AG10803 (cell line): ENCODE measurements at places on chromosomes 3 and 15.

DNA sequence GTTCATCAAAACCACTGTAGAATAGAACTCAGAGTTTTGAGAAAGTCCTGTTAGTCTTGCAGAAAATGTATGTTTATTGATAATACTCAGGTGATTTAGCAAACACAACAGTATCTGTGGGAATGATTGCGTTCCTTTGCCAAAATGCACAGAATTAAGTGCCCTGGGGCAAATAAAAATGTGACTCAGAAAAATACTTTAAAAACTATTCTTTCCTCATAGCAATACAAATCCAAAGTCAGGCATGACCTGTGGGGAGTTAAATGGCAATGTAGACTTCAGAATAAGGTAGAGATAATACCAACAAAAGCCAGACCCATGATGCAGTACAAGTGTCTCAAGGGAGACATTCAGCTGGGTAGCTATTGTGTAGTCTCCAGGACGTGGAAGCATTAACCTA, 72.3 kb upstream of the SNTN start:
- peak; percentile 4 for DNase-seq

- peak; percentile 38 for DNase-seq
Observed at GRCh38 chr15:98580572-98580971, 67.8 kb upstream of the IGF1R start.

DNA sequence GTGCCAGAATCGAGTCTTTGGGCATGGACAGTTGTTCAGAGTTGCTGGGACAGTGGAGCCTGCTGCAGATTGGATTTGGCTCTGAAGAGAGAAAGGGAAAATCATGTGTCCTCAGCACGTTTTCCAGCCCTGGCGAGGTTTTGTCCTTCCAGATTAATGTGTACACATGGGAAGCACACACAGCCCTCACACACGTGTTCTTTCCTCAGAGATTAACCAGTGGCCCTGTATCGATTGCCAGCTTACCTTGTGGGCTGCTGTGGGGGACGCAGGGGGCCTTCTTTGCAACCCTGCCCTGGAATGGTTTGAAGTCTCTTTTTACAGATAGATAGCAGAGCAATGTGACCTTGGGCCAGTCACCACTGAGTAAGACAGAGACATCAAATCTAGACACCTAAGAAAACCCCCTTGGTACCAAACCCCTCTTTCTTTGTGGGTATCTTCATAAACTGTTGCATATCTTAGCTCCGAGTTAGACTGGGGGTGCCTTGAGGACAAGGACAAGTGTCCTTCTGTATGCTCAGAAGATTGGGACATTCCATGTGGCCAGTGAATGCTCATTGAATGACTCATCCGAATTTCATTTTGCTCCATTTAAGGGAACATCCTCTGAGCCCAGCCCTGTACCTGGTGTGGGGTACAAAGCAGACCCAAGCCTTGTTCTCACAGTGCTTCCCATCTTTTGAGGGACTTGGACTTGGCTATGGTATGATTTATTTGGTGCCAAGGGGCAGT, 48.0 kb downstream of the SMAD6 start:
- no peak for DNase-seq

GRCh38 chr3:105422645-105423044, 55.9 kb downstream of the ALCAM start:
- DNase-seq: no peak

DNA sequence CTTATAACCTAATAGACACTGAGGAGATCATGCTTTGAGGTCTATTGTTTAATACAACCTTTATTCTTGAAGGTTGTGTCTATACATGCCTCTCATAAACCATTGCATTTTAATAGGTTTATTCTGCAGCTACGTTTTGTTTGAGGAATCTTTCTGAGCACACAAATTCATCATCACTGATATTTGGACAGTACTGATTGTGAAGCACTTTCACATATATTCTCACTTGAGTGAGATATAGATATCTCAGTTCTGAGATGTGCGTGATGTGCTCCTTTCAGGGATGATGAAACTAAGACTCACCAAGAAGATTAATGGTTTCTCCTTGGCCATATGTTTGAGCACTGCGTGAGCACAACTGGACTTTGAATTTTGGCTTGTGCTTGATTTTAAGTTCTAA, 374.4 kb downstream of the LPP start:
- no peak for DNase-seq

DNA sequence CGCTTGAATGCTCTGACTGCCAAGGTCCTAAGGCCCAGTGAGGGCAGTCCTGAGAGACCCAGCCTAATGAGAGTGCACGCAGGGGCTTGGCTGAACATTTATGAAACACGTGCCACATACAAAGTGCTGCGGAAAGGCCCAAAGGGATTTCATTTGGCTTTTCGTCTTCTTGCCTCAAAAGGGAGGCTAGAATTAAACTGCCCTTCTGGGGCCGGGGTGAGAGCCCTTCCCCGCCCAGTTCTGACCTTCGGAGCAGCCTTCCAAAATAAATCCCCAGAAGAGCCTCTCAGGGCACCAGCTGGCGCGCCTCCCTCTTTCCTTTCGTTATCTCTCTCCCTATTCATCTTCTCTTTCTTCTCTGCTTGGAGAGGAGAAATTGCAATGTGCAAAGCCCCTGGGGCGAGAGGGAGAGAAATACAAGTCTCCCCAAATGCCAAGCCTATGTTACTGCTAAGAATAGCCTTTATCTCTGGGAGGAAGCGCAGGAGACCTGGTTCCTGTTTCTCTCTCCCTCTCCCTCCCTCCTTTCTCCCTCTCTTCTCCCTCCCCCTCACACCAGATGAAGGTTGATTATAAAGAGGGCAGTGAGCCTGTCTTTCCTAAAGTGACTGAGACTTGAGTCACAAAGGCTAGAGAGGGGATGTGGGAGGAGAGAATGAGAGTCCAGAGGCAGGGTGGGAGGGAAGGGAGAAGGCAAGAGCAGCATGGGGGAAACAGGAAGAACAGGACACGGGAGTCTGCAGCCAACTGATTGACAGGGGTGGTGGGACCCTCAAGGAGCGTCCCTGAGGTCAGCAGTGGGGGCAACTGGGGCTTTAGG, 36.7 kb upstream of the NDUFB4 start:
- peak; percentile 59 for DNase-seq

DNA sequence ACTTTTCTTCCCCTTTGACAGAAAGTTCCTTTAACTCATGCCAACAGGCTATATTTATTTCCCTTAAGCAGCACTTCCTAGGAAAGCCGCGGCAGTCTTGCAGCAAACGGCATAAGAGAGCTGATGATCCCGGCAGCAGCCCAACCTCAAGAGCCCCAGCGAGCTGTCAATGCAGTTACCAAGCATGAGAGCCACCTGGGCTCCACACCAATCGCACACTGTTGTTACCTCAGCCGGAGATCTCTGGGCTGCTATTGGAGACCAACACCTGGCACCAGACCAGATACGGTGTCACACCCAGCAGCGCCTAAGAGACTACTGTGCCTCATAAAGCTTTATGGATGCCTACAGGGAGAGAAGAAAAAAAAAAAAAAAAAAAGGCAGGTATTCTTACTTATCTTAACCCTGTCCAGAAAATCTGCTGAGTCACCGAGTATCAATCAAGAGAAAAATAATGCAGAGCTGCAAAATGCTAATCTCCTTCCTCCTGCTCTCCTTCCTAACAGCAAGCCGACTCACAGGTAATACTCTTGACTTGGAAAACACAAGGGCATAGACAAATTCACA, 11.7 kb downstream of the ABCC5 start:
- peak; percentile 12 for DNase-seq

- no peak for DNase-seq
Observed at GRCh38 chr3:136193278-136194054, 2.7 kb downstream of the MSL2 start.
